CD8-positive, alpha-beta T cell (primary cell): ENCODE measurements at places on chromosomes 11 and 22.

GRCh38 chr11:57418131-57418530, 8.8 kb downstream of the SLC43A3 start:
- no peak for DNase-seq

DNA sequence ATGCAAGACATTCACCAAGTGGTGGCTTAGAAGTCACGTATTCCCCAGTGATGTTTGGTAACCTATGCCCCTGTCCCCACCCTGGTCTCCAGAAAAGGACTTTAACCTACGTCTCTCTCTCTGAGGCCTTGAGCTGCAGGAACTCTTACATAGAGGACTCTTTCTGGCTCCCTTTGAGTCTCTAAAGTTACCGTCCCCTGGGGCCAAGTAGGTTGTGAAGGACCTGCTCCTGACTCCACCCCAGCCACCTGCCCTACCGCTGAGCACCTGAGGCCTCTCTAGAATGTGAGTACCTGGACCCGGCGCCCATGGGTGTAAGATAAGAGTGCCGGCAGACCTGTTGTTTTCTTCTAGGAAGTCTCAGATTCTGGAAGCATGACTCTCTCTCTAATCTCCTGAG, 95.4 kb downstream of the TIMP3 start:
- no peak for DNase-seq

- no peak for DNase-seq
These were observed 1334.0 kb downstream of the TBC1D22A start for GRCh38 chr22:48096411-48096810.

- DNase-seq, result no peak
These were observed 8.6 kb upstream of the EIF3M start for GRCh38 chr11:32575070-32575469.

GRCh38 chr11:45850446-45850845, 3.2 kb downstream of the CRY2 start:
- DNase-seq, result no peak

DNA sequence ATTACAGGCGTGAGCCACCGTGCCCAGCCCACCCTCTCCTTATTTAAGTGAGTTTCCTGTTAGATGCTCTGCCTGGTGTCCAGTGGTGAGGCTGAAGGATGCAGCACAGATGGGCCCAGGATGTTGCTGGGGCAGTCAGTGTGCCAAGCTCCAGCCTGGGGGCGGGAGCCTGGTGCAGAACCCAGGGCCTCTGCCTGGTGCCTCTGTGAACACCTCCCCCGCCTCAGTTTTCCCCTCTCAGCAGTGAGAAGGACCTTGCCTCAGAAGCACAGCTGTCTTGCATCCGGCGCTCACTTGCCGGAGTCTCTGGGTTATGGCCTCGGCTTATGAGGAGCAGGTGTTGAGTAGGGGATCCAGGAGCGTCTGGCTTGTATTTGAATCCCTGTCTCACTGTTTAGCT, 116.2 kb downstream of the KIAA1671 start:
- DNase-seq, result peak; percentile 33

DNA sequence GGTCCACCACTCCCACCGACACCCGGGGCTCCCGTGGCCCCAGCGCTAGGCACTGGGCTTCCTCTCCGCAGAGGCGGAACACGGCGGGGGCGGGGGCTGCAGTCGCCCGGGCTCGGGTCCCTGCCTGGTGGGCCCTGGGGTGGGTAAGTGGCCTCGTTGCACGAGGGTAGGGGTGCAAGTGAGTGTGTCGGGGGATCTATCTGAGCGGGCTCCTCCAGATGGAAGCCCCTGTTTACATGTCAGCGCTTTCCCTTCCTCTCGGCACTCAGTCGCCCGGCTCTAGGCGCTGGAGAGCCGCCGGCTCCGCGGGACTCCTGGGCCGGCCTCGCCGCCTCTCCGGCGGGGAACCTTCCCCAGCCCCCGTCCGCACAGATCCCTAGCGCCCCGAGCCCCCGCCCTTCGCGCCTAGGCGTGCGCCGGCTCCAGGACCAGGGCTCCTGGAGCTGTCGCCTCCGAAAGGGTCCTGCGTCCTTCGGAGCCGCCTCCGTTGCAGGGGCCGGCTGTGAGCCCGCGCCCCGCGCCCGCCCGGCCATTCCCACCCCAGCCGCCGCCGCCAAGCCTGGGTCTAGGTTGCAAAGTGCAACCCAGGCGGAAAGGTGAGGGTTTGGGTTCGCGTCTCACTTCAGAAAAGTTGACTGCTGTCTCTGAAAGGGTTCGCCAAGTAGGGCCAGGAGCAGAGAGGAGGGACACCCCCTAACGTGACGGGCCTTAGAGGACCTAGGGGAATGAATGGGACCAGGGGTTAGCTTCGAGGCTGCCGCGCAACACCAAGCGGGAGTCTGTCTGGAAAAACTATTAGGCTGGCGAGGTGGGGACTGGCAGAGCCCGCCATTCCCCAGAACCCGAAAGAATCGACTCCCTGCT, 978 bp downstream of the FLI1 start:
- DNase-seq, result peak; percentile 35

DNA sequence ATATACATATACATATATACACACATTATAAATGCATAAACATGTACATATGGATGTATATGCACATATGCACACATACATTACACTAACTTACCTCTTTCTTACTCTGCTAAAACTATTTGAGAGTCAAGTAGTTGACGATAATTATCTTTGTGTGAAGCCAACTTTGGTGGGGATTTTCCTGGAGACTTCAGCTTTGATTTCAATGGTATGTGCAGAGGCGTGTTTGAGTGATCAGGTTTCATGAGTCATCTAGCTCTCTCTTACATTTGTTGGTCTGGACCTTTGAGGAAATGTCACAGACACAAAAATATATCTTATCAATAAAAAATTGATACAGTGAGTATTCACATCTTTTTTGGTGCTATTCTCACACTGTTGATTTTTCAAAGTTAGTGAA, 769.1 kb upstream of the LUZP2 start:
- no peak for DNase-seq

- DNase-seq, result no peak
These were observed 373.1 kb downstream of the ETS1 start for GRCh38 chr11:128214263-128214662.

GRCh38 chr22:42277232-42277753, 6.8 kb upstream of the TCF20 start:
- DNase-seq, result no peak

DNA sequence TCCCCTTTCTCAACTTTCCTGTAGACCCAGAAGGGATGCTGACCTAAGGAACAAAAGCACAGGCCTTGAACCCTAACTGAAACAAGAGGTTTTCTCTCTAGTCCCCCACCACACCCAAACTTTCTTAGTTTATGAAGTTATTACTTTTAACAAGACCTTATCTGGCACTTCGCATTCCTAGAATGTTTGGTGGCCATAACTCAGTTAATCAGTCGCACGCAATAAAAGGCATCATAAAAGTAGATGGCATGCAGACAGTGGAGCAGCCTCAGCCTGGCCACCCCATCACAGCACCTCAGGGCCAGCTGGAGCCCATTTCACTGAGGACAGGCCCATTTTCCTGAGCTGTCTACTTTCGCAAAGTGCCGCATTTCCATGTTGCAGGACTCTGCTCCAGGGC, 301.9 kb downstream of the OPCML start:
- DNase-seq, result no peak

GRCh38 chr11:84833488-84834088, 793.6 kb downstream of the DLG2 start:
- DNase-seq, result no peak

GRCh38 chr11:113728814-113729213, 22.7 kb upstream of the TMPRSS5 start:
- no peak for DNase-seq

GRCh38 chr11:8335186-8335585, 71.5 kb upstream of the LMO1 start:
- DNase-seq, result no peak

DNA sequence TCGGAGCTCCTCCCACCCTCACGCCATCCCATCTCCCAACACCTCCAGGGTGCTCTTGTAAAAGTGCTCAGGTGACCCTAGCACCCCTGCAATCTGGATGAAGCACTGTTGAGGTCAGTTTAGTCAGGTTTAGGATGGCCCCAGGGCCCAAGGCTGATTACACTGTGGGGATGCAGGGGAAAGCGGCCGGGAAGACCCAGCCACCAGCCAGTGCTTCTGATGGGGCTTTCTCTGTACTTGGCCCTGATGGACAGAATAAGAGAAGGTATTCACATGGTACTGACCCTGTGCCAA, 28.7 kb downstream of the TPBGL start:
- no peak for DNase-seq

DNA sequence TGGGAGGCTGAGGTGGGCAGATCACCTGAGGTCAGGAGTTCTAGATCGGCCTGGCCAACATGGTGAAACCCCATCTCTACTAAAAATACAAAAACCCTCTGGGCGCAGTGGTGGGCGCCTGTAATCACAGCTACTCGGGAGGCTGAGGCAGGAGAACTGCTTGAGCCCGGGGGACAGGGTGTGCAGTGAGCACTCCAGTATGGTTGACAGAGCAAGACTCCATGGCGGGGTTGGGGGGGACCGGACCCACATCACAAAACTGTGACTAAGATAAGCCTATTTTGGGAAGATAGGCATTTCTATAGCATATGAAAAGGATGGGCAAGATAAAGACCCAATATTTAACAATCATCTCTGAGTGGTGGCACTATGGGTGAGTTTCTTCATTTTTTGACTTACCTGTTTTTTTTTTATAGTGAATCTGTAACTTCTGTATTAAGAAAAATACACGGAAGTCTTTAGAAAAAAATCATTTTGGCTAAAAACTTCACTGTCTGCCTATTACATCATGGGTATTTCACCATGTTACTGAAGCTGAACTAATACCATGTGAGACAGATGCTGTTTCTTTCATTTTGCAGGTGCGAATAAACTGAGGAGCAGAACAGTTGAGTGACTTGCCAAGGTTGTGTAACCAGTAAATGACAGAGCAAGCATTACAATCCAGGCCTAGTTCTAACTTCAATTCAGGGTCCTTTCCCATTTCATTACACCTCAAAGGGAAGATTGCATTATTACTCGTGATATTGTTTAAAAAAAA, 2.5 kb downstream of the CELF1 start:
- no peak for DNase-seq

GRCh38 chr11:108838792-108839105, 173.9 kb downstream of the DDX10 start:
- DNase-seq, result no peak

GRCh38 chr11:69718147-69718546, 14.3 kb upstream of the FGF19 start:
- no peak for DNase-seq

- no peak for DNase-seq
These were observed 349.2 kb downstream of the CASP12 start for GRCh38 chr11:104549019-104549418.

GRCh38 chr11:81080476-81080875, 1639.6 kb upstream of the TENM4 start:
- no peak for DNase-seq

DNA sequence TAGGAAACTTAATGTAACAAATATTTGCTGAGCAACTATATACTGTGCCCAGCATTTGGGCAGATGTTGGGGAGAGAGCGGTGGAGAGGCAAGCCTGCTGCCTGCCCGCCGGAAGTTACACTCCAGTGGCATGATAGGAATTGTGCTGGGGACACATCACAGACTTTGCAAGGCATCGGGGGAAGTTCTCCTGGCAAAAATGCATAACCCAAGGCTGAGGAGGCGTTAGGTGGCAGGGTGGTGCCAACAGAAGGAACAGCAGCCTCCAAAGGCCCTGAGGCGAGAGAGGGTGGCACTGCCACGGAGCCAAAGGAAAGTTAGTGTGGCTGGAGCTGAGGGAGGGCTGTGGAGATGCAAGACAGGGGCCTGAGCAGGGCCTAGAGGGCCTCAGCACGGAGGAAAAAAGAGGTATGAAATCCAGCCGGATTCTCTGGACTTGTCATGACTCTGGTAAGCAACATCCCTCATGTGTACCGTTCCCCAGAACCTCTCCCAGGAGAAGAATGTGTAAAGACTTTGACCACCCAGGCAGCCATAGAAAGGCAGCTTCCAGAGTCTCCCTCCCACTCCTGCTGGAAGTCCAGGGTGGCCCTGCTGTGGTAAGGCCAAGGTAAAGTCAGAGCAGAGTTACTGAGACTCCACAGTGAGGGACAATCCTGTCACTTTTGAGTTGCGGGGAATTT, 76.1 kb upstream of the RAB1B start:
- no peak for DNase-seq

DNA sequence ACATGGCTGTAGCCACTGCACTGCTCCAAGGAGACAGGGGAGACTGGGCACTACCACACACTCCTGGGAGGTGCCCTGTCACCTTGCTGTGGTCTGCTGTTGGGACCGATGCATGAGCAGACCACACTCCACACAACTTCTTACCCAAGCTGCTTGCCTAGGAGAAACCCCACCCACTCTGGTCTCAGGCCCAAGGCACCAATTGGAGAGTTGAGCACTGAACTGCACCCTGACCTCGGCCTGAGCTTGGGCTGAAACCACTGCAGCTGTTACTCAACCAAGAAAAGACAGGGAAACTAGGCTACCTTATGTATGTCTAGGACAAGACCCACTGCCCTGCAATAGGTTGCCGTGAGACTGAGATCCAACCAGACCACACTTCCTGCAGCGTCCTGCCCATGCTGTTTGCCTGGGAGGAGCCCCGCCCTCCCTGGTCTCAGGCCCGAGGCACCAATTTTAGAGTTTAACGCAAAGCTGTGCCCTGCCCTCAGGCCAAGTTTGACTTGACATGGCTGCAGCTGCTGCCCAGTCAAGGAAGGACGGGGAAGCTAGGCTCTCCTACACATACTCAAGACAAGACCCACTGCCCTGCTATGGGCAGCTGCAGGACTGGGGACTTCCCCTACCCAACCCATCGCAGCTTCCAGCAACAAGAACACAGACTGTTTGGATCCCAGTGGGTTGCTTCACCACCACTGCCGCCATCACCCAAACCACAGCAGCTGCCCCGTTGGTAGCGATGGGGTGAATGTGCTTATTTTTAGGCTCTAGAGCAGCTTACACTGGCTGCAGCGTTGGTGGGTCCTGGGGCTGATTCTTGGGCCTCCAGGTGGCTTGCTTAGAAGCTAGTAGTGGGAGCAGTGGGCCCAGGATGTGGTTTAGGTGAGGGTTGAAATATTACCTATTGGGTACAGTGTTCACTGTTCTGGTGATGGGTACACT, 66.8 kb downstream of the BRD1 start:
- no peak for DNase-seq

DNA sequence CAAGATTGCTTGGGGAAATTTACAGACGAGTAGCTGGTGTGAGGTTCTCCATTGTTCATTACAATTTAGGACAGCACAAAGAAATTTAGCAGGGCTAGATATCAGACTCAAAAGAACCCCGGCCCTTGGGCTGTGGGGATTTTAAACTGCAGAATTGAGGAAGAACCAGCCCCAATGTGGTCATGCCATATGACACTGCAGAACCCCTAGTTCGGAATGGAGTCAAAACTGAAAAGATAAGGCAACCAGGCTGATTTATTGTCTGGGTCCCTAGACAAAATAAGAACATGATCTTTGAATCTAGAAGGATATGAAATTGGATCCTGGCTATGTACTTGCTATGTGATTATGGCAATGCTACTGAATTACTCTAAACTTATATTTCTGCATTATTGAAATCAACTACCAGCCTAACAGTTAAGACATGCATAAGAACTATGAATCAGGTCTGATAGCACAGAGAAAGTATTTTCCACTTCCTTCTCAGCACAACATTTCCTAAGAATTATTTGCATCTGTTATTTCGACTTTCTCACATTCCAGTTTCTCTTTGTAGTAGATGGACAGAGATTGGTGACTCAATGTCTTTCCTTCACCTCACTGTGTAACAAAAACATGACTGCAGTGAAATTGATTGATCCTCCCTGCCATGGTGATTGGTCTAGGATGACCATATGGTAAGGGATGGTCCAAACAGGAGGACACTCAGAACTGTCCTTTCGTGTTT, 13.2 kb downstream of the MMP3 start:
- DNase-seq, result no peak
